ENCODE measurements at places on chromosomes 12 and 14. TPM values are rescaled to one million over a fixed set of nuclear protein-coding genes. Genes with fewer than 3 reads are reported as not detected.

- no peaks in the 10 kb centered on the region for H3K36me3 ChIP-seq
- peaks cover 9% of the 10 kb centered on the region for H3K27me3 ChIP-seq
- no peaks in the 10 kb centered on the region for H3K4me1 ChIP-seq
- no peak overlapping the region for H3K27ac ChIP-seq
Measured at GRCh38 chr12:123941624-123942237, 30.9 kb downstream of the CCDC92 start.

- DNase-seq, result no peak
- peaks cover 39% of the 10 kb centered on the region for H3K36me3 ChIP-seq
- no peak overlapping the region for H3K27ac ChIP-seq
- H3K27me3 ChIP-seq, result no peaks in the 10 kb centered on the region
Measured at GRCh38 chr14:71029236-71029781, 122.0 kb downstream of the PCNX1 start.

OR10A7 gene
- not detected for polyA plus RNA-seq

DNA sequence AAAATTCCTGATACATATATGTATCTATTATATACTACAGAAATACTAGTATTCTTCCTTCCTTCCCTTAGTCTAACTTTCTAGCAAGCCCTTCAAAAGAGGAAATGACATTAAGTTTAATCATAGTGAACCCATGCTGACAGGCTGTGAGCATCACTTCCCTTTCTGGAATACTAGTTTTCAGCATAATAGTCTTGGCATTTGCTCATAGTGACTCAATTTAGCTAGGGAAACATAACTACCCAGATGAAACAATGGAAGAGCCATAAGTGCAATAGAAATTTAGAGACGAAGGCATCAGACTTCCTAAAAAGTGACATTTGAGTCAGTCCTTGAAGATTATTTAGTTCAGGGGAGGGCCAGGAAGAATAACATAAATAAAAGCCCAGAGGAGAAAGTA lies 184.5 kb upstream of the CRY1 start:
- no peaks in the 10 kb centered on the region for H3K36me3 ChIP-seq
- no peaks in the 10 kb centered on the region for H3K4me1 ChIP-seq
- DNase-seq, result no peak
- H3K27ac ChIP-seq, result no peak overlapping the region

DNA sequence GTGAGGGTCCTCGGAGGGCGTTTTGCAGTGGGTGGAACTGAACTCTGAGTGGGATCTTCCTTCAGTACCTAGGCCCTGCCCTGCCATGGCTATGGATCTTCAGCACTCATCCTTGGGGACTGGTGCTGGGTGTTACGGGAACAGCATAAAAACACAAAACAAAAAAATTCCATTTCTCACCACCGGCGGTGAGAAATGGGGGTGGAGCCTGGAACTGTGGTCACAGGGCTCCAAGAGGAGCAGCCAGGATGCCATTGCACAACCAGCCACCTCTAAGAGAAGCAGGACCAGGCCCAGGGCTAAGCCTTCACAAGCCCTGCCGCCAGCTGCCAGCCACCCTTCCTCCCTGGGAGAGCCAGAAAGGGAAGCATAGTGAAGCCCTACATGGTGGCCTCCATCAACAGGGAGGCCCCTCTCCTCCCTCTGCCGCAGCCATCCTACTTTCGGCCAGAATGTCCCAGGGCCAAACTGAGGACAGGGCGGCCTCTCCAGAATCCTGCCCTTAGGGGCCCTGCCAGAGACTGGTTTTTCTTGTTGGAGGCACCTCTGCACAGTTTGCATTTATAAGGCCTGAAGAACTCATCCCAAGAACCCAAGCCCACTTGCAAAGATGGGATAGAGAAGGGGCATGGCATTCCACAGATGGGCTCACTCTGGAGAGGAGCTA lies 76.5 kb downstream of the VCPKMT start:
- H3K4me3 ChIP-seq, result no peak overlapping the region
- H3K27me3 ChIP-seq, result no peaks in the 10 kb centered on the region
- no peaks in the 10 kb centered on the region for H3K36me3 ChIP-seq
- no peaks in the 10 kb centered on the region for H3K4me1 ChIP-seq

DNA sequence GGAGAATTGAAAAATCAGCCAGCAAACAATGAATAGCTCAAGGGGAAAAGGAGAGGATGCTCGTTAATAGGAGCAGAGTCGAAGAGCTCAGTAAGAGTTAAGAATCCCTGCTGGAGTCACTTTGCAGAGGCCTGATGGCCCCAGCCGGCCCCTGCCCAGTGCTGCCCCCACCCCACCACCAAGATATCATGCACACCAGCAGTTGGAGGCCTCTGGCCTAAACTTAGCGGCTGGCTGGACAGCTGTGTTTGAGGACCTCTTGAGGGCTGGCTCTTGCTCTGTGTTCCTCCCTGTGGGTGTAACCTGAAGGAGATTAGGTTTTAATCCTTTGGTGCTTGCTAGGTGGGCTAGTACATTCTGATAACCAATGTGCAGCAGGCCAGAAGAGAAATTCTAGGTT lies 142.0 kb downstream of the PLXNC1 start:
- no peaks in the 10 kb centered on the region for H3K36me3 ChIP-seq
- DNase-seq, result peak; percentile 49
- no peak overlapping the region for H3K4me3 ChIP-seq

GRCh38 chr14:73452341-73453186 lies 5.8 kb downstream of the NUMB start:
- DNase-seq, result no peak
- no peak overlapping the region for H3K27ac ChIP-seq
- H3K4me3 ChIP-seq, result no peak overlapping the region
- H3K27me3 ChIP-seq, result no peaks in the 10 kb centered on the region

GRCh38 chr14:62709773-62710172 lies 335.5 kb downstream of the KCNH5 start:
- H3K27me3 ChIP-seq, result no peaks in the 10 kb centered on the region
- no peaks in the 10 kb centered on the region for H3K4me1 ChIP-seq
- DNase-seq, result no peak
- H3K4me3 ChIP-seq, result no peak overlapping the region
- H3K27ac ChIP-seq, result no peak overlapping the region

- no peaks in the 10 kb centered on the region for H3K36me3 ChIP-seq
- no peak overlapping the region for H3K27ac ChIP-seq
- DNase-seq, result no peak
- H3K4me3 ChIP-seq, result no peak overlapping the region
- no peaks in the 10 kb centered on the region for H3K4me1 ChIP-seq
Measured at GRCh38 chr14:51023964-51024363, 70.9 kb downstream of the TRIM9 start.

GRCh38 chr12:120368789-120369602 lies at the start of gene MSI1:
MSI1 (minus strand) TSS chr12:120369164; CDS start chr12:120369091, 73 bp downstream.
- H3K27me3 ChIP-seq, result no peaks in the 10 kb centered on the region
- DNase-seq, result peak; percentile 66
- peaks cover 7% of the 10 kb centered on the region for H3K36me3 ChIP-seq
- H3K4me1 ChIP-seq, result peaks cover 20% of the 10 kb centered on the region

DNA sequence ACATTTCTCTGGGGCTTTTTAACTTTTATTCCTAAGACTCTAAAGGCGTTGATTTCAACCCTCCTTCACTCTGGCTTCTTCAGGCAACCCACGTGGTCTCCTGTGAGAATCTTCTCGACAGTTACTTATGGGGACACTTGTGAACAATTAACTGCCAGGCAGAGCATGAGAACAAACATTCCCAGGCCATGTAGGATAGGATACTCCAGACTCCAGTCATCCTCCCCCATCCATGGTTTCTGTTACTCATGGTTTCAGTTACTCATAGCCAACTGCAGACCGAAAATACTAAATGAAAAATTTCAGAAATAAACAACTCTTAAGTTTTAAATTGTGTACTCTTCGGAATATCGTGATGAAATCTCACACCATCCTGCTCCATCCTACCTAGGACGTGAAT lies 19.5 kb downstream of the GPR68 start:
- H3K4me3 ChIP-seq, result no peak overlapping the region
- no peaks in the 10 kb centered on the region for H3K36me3 ChIP-seq
- H3K4me1 ChIP-seq, result peaks cover 8% of the 10 kb centered on the region
- DNase-seq, result no peak
- no peak overlapping the region for H3K27ac ChIP-seq

DNA sequence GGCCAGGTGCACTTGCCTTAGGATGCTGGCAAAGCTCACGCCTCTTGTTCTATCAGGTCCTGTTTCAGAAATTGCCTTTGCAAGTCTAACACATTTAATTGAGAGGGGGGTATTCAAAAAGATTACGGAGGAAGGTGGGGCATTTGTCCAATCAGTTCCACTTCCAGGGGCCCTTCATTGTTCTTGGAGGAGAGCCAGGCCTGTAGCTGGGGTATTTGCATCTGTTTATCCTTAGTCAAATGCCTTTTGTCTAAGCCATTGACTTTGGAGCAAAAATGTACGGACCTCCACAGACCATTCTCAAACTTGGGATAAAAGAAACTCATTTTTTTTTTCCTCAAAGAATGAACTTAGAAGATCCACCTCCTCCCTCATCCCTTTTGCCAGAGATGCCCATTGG lies 582.0 kb downstream of the BCL11B start:
- no peaks in the 10 kb centered on the region for H3K36me3 ChIP-seq
- H3K4me3 ChIP-seq, result no peak overlapping the region
- H3K27me3 ChIP-seq, result no peaks in the 10 kb centered on the region
- no peak for DNase-seq
- H3K27ac ChIP-seq, result no peak overlapping the region
- H3K4me1 ChIP-seq, result no peaks in the 10 kb centered on the region

OR4Q3 gene
- polyA plus RNA-seq, result not detected

GRCh38 chr12:91618281-91618680 lies 435.7 kb upstream of the DCN start:
- H3K4me3 ChIP-seq, result no peak overlapping the region
- H3K27me3 ChIP-seq, result no peaks in the 10 kb centered on the region

DNA sequence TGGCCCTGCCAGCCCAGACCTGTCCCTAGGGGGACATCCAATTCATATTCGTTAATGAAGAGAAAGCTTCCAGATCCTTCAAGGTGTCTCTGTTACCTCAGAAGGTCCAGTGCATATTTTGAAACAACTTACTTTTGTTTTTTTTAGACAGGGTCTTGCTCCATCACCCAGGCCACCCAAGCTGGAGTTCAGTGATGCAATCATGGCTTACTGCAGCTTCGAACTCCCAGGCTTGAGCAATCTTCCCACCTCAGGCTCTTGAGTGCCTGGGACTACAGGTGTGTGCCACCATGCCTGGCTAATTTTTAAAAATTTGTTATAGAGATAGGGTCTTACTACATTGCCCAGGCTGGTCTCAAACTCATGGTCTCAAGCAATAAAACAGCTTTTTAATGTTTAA lies 48.4 kb downstream of the B4GALNT3 start:
- H3K36me3 ChIP-seq, result no peaks in the 10 kb centered on the region
- H3K27ac ChIP-seq, result no peak overlapping the region
- no peak overlapping the region for H3K4me3 ChIP-seq

TCL1B gene
- 11.5 TPM for polyA plus RNA-seq

DNA sequence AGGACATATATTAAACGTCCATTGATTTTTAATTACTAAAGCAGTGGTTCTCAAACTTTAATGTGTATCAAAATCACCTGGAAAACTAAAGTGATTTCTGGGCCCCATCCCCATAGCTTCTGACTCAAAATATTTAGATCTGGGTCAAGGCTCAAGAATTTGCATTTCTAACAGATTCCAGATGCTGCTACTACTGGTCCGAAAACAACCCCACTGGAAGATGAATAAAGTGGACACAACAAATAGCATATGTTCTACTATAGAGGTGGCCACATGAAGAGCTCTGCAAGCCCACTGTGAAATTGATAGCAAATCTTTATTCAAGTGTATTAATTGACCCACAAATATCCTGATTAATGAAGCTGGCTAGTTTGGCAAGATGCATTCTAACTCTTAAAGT lies 69.4 kb downstream of the SPATA7 start:
- H3K4me1 ChIP-seq, result no peaks in the 10 kb centered on the region
- H3K36me3 ChIP-seq, result no peaks in the 10 kb centered on the region
- H3K4me3 ChIP-seq, result no peak overlapping the region
- H3K27ac ChIP-seq, result no peak overlapping the region
- no peaks in the 10 kb centered on the region for H3K27me3 ChIP-seq

KRT5 gene
- 0.18 TPM for polyA plus RNA-seq

COX8C gene
- polyA plus RNA-seq, result not detected

Measured in H1 (cell line).